Kidney epithelial cell (primary cell): ENCODE measurements at places on chromosomes 7 and 10.

DNA sequence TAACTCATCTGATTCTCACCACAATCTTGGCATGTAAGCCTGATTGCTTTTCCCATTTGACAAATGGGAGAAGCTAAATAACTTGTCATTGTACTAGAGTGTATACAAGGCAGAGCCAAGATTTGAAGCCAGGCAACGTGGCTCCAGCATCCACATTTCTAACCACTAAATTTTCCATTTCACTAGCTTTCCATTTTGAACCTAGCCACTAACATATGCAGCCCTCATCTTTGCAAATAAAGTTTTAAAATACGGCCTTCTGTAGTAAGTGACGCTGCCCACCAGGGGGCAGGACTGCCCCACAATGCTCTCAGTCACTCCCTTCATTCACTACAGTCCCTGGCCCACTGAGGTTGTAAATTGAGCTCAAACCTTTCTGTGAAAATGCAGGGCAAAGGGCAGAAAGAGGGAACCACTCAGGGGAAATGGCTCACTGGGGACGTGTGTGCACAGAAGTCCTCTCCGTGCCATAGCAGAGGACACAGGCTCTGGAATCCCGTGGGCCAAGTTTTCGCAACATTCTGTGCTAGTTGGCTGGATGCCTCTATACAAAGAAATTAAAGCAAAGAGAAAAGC is 315.7 kb downstream of the TNS3 start:
- DNase-seq = peak; percentile 31

- DNase-seq = no peak
These were observed 12.8 kb upstream of the FMC1 start for GRCh38 chr7:139328375-139328774.

DNA sequence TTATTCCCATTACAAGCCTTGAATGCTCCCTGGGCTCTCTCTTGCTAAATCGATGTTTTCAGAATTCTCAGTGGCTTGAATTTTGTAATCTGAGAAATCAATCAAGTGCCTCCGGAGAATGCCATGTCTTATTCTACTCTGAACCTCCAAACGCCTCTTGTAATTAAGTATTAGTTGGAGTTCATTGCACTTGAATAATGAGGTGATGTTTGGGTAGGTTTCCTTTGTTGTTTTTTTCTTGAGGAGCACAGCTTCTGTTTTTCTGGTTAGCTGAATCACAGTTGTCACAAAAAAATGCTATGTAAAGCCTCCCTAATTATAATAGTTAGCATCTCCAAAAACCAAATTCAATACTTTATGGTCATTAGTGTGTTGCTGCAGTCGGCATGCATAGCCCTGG is 100.3 kb downstream of the PLPP4 start:
- no peak for DNase-seq

- no peak for DNase-seq
These were observed 221.5 kb upstream of the GHITM start for GRCh38 chr10:83917537-83918506.

- DNase-seq = no peak
These were observed 944 bp downstream of the RHBDD2 start for GRCh38 chr7:75879771-75880184.

DNA sequence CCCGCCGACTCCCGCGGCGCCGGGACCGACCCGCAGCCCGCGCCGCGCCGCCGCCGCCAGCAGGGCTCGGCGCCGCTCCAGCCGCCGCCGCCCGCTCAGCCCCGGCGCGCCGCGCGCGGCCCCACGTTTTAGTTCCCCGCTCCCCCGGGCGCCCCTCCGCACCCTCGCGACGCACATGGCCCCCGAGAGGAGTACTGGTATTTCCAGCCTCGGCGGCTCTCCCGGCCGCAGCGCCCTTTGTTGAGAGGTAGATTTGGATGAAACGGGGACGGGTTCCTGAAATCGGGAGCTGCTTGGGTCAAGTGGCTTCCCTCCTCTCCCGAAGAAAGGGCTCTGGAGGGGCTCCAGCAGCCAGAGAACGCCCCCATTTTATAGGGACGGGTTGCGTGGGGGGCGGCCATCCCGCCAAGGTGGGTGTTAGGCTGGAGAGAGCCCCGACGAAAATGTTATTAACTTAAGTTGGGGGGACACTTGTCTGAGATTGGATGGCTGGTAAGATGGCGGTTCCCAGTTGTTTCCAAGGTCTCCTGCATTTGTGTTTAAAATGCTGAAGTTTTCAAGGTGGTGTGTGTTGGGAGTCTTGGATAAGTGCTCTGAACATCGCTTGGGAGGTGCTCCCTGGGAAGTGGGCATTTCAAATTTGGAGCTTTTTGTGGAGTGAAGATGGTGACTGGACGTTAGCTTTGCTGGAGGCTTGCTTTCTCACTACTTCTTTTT is 1.2 kb downstream of the BMI1 start:
- DNase-seq = no peak

DNA sequence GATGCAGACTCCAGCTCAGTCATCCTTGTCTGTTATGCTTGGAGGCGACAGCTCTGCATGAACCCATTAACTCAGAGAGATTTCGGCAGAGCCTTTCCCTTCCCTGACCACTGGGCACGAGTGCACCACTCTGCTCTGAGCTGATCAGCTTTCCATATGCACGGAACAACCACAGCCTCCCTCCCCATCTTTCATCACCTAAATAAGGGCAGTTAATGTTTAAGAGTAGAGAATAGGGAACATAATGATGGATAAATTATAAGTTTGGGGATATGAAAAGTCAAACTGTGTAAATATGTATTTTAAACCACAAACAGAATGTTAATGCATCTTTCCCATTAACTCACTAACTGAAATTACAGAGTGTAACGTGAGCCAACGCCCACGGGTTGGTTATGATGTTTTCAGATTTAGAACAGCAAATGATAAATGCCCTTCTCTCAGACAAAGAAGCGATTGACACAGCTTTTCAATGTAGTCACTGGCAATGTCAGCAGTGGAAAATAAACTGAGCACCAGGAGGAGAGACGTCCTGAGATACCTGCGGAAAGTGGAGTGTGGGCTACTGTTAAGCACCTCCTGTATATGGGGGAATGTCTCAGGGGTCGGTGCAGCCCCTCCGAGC is 658.2 kb downstream of the LRMDA start:
- DNase-seq = no peak

GRCh38 chr7:68684996-68685395 is 913.3 kb upstream of the AUTS2 start:
- DNase-seq = no peak

DNA sequence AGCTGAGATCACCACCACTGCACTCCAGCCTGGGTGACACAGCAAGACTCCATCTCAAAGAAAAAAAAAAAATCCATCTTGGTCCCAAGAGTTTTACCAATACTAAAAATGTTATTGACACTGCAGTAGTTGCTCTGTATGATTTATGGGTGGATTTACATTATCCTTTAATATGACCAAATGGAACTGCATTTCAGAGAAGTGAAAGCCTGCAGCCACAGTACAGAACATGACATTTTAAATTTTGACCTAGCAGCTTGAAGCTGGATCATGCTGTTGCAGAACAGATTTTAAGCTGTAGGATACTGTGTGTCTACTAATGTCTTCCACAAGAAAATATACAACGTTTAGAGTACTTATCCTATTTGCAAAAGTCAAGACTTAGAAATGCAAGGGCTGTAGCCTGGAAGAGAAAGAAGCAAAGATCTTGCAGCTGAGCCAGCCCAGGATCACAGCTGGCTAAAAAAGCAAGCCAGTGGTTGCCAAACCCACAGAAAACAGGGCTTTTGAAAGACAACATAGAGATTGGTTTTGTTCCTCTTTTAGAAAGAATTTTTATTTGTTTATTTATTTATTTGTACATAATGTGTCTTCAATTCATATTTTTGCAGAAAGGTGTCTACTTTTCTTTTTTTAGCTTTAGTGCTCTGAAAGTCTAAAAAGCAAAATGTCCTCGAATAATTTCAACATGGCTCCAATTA is 55.2 kb upstream of the WNT16 start:
- no peak for DNase-seq

DNA sequence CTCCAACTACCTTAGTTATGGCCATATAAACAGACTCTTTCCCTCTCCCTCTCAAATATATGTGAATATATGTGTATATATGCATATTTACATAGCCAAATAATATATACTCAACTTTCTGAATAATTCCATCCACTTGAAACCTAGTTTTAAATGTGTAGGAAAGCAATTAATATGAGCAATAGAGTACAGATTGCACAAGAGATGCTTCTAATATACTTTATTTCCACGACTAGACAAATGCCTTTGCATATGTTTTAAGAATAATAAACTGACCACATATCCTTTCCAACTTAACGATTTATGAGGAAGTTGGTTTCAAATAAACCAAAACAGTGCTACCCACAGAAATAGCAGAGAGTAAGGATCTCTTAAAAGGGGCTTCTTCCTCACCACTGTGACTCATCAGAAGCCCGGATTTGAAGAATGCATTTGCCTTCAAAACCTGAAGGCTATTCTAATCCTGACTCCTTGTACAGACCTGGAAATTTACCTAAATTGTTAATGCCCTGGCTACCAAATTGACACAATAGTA is 266.3 kb downstream of the AHR start:
- DNase-seq = no peak

DNA sequence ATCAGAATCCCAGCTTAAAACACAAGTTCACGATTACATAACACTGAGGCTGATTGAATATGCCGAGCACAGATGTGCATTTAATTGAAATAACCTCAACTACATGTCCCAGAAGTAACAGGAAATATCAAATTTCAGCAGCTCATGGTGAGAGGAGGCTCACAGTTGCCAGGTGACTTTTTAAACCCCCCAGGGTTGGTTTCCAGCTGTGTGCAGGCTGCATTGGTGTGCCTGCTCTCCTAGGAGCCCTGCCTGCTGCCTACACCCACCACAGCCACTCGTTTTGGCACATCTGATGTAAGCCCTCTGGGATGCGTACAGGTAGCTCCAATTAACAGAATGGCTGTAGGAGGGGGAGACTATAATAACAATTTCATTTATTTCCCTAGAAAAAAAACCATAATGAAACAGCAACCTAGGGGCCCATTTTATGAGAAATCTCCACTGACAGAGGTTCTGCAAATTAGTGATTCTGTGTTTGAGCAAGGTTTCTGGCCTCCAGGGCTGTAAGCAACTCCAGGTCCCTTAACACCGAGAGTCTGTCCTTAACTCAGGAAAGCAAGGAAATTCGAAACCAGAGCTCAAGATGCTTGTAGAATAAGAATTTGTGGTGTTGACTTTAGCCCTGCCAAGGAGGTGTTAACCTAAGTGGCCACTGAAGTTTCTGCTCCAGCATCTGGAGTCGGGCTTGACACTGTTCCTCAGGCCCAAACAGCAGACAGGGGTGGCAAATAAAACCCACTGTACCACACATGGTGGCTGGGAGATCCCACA is 161.9 kb downstream of the BMPER start:
- DNase-seq = no peak

DNA sequence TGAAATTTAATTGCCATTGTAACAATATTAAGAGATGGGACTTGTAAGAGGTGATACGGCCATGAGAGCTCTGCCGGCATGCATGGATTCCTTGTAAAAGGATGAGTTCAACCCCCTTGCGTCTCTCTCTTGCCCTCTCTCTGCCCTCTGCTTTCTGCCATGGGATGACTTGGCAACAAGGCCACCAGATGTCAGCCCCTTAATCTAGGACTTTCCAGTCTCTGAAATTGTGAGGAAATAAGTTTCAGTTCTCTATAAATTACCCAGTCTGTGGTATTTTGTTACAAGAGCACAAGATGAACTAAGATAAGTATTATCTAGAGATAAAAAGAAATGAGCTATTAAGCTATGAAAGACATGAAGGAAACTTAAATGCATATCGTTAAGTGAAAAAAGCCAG is 145.7 kb upstream of the AHR start:
- DNase-seq = no peak

DNA sequence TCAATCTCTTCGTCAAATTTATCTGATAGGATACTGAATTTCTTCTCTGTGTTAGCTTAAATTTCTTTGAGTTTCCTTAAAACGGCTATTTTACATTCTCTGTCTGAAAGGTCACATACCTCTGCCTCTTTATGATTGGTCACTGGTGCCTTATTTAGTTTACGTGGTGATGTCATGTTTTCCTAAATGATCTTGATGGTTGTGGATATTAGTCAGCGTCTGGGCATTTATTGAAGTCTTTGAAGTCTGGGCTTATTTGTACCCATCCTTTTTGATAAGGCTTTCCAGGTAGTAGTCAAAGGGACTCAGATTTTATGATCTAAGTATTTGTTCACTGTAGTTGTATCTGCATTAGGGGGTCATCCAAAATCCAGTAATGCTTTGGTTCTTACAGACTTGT is 1407.5 kb upstream of the LRRTM3 start:
- DNase-seq = peak; percentile 82

DNA sequence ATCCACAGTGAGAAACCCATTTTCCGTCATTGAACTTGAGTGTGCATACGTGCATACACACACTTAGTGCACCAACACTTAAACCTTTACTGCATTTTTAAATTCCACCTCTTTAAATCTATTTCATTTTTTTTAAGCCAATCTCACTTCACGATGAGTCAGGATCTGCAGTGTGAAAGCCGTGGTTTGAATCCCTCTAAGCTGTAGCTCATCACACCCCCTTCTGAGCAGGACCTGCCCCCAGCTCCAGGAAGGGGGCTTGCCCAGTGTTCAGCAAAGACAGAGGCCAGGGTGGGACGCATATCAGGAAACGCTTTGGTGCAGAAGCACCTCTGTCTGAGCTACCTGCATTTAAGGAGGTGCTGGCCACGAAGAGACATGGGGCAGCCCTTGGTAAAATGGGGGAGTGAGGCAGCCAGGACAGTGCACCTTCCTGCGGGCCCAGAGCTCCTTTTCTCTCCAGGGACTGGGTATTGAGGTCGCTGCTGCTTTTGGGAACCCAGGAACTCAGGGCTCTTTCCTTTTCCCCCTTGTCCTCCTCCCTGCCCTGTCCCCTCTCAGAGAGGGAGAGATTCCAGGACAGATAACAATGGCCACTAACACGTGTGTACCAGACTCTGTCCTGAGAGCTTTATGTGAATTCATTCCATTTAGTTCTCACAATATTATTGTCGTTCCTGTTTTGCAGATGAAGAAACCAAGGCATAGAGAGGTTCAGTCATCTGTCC is 21.7 kb downstream of the ZNF316 start:
- no peak for DNase-seq

- DNase-seq = no peak
These were observed 42.0 kb downstream of the ABCA13 start for GRCh38 chr7:48213226-48213625.

GRCh38 chr7:124649397-124650014 is 116.1 kb downstream of the GPR37 start:
- DNase-seq = no peak

- no peak for DNase-seq
These were observed 41.0 kb upstream of the RAPGEF5 start for GRCh38 chr7:22397981-22398380.

GRCh38 chr10:45444976-45445898 is 71.2 kb downstream of the ALOX5 start:
- no peak for DNase-seq

GRCh38 chr7:55345292-55345691 is 19.8 kb upstream of the LANCL2 start:
- no peak for DNase-seq

DNA sequence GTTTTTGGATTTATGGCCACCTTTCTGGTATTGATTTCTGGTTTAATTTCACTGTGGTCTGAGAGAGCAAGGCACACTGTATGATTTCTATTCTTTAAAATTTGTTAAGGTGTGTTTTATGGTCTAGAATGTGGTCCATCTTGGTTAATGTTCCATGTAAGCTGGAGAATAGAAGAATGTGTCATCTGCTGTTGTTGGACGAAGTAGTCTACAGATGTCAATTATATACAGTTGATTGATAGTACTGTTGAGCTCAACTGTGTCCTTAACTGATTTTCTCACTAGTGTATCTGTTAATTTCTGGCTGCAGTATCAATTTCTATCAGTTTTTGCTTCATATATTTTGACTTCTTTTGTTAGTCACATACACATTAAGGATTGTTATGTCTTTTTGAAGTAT is 127.1 kb downstream of the MLLT10 start:
- DNase-seq = no peak
